Thoracic aorta (tissue), 2 donors: ENCODE measurements at places on chromosomes 4 and X. TPM values are rescaled to one million over a fixed set of nuclear protein-coding genes. Genes with fewer than 3 reads are reported as not detected.

DNA sequence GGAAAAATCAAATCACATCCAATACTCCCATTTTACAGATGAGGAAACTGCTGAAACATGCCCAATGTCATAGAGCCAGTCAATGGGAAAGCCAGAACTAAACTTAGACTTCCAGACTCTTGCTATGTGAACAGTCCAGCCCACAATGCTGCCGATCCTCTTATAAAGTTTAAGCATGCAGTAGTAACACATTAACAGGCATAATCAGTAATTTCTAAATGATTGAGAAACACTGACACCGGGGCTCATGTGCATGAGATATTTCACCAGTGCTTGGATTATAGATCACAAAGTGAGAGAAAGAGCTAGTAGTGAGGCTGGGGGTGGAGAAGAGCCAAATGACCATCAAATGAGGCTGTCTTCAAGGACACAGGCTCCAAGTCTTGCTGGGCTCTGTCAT, 2.5 kb downstream of the BDH2 start:
- DNase-seq, result no peak

DNA sequence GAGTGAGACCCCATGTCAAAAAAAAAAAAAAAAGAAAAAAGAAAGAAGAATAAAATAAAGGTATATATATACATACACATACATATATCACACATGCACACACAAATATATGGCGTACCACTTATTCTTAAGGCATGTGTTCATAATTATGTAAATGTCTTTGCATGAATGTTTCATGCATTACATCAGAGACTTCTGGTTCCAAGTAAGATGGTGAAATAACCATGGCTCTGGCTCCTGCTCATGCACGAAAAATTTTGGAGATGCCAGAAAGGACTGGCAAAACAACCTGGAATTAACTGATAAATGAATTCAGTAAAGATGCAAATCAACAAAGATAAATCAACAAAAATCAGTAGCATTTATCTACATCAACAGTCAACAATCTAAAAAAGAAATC, 19.7 kb upstream of the FHIP1A start:
- no peak for DNase-seq

The PLAC8 gene
- 3.7 TPM for total RNA-seq

The TREX2 gene
- total RNA-seq, result 24.8 TPM

DNA sequence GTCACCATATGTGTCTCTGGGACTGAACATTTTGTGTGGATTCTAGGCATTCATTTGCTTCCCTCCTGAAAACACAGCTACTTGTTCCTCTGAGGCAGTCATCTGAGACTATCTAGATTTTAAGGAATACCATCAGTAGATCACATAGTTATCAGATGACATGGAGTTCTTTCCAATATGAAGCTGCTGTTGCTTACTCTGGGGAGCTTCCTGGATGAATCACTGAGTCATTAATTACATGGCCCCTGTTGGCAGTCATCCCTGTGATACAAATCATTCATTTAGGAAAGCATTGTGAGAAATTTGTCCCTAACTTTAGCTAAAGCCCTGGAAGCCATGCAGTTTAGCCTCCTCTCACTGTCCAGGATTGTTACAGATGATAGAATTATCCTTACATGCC, 98.2 kb upstream of the ARSJ start:
- DNase-seq, result no peak

DNA sequence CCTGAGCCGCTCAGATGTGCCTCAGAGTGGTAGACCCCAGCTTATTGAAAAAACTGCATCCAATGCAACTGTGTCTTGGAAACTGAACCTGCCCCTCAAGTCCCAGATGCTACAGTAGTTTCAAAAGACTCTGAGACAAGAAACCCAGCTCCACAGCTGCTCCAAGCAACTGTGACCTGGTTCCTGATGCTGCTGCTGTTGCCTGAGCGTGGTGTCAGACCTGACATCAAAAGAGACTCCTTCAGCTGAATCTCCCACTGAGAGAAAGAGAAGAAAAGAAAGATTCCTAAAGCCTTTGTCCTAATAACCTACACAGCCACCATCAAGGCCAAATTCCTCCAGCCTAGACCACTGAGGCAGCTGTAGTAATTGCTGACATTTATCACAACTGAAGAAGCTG, 630.1 kb downstream of the STIM2 start:
- no peak for DNase-seq

The SPOCK3 gene
- not detected for total RNA-seq

DNA sequence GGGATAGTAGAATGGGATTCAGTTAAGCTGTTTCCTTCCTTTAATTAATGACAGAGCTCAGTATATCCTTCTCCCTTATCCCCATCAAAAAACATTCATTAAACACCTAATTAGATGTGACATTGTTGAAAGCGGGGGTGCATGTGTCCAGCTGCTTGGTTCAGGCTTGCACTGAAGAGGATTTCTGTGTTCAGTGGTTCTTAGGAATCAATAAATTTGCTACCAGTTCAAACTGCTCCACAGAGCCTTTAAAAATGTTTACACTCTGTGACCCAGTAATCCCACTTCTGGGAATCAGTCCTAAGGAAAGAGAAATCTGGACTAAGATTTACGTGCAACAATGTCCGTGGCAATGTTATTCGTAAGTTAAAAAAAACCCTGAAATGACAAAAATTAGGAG, 7.2 kb upstream of the TMEM255A start:
- DNase-seq, result no peak

DNA sequence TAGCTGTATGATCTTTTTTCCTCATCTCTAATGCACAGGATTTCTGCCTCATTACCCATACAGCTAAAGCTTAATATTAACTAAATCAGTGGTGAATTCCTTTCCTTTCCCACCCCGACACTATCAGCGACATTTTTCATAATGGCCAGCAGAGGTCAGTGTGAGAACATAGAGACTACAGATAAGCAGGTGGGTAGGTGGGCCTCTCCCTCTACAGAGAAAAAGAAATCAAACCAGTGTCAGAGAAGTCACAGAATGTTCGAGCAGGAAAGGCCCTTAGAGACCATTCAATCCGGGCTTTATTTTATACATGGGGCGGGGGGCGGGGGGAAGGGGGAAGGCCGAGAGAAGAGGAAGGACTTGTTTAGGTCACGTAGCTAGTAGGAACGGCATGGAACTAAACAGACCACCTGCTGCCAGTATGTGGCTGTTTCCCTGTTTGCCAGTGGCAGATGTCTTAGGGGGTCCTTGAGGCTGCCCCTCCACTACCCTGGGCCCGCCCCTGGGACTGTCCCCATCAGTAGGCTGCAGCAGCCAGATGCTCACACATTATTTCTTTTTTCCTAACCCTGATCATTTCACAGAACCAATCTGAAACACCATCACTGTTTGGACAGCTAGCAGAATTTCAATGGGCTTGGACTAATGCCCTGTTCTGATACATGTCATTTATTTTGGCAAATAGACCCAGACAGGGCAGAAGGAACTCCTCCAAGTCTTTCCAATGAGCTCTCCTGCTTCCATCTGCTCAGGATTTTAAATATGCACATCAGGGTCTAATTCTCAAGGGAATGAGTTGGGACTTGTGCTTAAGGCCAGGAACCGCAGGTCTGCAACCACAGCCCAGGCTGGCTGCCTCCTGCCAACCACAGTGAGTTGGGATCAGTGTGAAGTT, 133.4 kb downstream of the ATG4A start:
- DNase-seq, result no peak

The GPR143 gene
- total RNA-seq, result 2.6 TPM

DNA sequence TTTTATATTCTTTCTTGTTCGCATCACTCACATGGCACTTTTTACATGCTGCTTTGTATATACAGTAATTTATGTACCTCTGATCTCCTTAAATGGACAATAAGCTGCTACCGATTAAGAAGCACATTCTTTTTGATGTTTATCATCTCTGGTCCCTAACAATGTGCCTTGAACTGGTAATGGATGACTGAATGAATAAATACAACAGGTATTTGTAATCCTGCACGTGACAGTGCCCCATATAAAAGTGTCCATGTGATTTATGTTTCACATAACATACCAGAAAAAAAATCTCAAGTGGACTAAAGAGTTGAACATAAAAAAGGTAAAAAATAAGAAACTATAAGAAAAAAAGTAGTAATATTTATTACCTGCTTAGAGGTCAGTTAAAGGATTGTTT, 7.7 kb upstream of the SLAIN2 start:
- no peak for DNase-seq

DNA sequence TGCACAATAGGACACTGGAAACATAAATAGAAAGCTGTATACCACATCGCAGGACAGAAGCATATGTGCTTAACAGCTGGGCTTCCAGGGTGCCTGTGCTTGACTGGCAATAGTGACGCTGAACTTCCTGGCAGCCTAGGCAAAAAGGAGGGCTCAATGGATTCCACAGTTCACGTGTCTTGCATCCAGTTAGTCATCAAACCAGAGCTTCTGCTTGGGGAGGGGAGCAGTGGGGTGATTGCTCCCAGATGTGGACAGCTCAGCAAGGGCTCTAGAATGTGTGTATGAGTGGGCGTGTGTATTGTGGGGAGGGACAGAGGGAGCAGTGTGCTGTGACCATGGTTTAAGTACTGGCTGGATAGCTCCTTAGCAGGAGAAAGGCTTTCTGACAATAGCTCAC, 2.3 kb downstream of the PRRG3 start:
- no peak for DNase-seq

DNA sequence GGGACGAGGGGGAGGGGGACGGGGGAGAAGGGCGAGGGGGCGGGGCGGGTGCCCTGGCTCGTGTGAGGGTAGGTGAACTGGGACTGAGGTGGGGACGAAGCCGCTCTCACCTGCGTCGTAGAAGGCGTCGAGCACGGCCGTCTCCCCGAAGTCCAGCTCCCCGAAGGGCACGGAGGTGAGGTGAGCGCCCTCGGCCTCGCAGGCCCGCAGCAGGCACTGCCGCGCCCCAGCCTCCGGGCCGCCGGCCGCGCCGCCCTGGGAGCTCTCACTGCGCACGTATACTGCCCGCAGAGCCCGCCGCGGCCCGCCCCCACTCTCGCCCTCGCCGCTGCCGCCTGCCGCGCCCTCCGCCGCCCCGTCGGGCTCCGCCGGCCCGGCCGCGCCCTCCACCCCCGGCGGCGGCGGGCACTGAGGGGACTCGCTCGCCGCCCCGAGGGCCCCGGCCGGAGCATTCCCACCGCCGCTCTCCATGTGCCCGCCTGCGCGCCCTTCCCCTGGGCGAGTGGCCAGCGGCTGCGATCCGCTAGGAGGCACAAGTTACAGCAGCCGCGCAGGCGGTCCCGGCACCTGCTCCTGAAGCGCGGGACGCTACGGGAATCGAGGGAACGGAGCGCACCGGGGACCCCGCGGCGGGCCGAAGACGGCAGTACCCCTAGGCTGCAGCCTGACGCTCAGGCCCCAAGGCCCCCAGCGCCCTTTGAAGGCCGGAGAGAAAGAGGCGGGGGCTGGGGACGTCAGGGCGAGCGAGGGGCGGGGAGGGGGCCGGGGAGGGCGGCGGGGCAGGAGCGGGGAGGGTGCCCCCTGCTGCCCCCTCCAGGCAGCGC, at the start of gene MAP3K15:
Gene MAP3K15 (minus strand): TSS at position 718 of the 824 bp plus-strand sequence. CDS start 247 bp downstream, at position 471.
- no peak for DNase-seq

The CT45A2 gene
- total RNA-seq, result not detected

GRCh38 chrX:2450681-2451080, 50.1 kb downstream of the DHRSX start:
- no peak for DNase-seq

- no peak for DNase-seq
Measured at GRCh38 chr4:123060039-123060770, 137.8 kb upstream of the NUDT6 start.

- DNase-seq, result no peak
Measured at GRCh38 chr4:138616775-138617174, 374.6 kb upstream of the SLC7A11 start.

GRCh38 chr4:164304861-164305260, 449.1 kb upstream of the SMIM31 start:
- DNase-seq, result no peak

DNA sequence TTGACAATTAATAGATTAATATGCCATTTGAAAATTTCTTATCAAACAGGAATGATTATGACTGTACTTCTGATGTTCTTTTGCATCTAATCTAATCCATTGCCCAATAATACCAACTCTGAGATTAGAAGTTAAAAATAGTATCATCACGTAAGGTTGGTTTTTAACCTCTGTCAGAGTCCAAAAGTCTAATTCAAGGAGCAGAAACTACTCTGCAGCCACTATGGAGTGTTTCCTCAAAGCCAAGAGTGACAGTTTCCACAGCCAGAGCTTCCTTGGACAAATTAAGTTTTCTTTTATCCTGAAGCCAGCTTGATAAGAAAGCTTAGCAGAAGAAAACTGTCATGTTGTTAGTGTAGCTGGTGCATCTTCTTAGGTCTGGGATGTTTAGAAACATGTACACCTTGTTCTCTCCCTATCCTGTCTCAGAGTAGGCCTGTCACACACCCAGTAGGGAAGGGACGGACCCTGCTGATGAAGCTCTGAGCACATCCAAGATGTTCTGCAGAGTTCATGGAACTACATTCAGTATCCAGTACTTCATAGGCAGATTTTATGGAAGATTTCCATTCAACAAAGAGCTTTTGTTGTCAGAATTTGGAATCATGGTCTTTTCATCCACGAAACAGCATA, 20.4 kb upstream of the PI4K2B start:
- DNase-seq, result no peak

DNA sequence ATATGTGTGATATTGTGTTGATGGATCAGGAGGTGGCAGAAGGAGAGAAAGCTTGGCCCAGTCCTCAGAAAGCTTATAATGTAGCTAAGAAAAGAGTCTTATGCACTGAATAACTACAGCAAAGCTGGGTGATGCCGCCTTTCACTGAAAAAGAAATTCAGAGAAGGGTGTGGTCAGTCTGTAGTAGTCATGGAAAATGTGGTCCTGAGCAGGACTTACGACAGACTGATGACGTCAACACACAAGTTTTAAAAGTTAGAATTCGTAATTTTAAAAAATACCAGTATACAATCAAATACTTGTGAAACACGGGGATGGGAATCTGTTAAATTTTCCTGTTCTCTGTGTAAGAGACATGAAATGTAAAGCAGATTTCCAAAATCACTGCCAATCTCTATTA, 87.0 kb upstream of the RAPGEF2 start:
- DNase-seq, result no peak

GRCh38 chr4:158617956-158618355, 53.7 kb downstream of the C4orf46 start:
- DNase-seq, result no peak

DNA sequence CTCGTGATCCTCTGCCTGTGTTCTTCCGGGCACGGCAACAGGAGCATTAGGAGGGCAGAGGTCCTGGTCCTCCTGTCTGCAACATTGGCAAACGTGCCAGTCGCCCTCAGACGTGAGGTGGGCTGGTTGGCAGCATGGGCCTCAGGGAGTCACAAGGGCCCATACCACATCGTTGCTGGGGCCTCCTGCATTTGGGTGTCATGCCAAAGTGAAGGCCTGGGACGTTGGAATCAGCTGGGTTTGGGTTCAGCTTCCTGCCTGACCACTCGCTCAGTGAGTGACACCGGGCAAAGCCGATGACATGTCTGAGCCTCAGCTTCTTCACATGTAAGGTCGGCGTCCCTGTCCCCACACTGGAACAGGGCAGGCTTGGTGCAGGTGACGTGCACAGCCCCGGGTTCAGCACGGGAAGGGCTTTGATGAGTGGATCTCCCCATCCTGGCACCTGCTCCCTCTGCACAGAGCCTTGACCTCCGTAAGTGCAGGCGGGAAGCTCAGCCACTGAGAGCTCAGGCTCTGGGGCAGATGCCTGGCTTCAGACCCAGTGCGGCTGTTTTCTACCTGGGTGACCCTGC, 91.6 kb downstream of the PSAPL1 start:
- DNase-seq, result no peak

The SLC9B1 gene
- total RNA-seq, result not detected

- no peak for DNase-seq
Measured at GRCh38 chrX:154714925-154715324, 36.0 kb downstream of the GAB3 start.
